Stimulated activated CD8-positive, alpha-beta memory T cell treated with anti-CD3 and anti-CD28 coated beads, Interleukin-4, amount 100 ng/mL, for 1 hour (primary cell): ENCODE measurements at places on chromosomes 4 and X.

DNA sequence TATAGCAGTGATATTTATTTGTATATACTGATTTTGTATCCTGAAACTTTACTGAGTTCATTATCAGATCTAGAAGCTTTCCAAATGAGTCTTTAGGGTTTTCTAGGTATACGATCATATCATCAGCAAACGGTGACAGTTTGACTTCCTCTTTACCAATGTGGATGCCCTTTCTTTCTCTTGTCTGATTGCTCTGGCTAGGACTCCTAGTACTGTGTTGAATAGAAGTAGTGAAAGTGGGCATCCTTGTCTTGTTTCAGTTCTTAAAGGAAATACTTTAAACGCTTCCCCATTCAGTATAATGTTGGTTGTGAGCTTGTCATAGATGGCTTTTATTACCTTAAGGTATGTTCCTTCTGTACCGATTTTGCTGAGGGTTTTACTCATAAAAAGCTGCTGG, 37.5 kb downstream of the CBR4 start:
- no peak for DNase-seq

GRCh38 chrX:8867406-8867805, 66.2 kb upstream of the FAM9A start:
- DNase-seq: no peak

- no peak for DNase-seq
Observed at GRCh38 chr4:67566335-67566734, 7.8 kb downstream of the STAP1 start.

- no peak for DNase-seq
Observed at GRCh38 chrX:52359614-52360232, 9.1 kb upstream of the XAGE2 start.

DNA sequence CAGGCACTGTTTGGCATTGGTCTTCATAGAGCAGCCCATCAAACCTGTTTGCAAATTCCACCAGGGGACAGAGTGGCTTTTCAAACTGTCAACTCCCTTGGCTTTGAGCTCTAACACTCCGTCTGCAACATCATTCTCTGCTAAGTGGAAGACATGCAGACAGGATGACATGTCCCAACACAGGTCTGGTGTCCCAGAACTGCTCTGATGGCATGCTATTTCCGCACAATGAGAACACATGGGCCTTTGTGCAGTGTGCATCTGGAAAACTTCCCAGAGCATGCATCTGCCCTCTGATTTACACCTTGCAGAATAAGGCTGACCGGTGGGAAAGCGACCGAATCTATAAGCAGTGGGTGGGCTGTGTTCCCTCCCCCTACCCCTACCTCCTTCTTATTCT, 212.8 kb upstream of the GYPA start:
- DNase-seq: no peak

DNA sequence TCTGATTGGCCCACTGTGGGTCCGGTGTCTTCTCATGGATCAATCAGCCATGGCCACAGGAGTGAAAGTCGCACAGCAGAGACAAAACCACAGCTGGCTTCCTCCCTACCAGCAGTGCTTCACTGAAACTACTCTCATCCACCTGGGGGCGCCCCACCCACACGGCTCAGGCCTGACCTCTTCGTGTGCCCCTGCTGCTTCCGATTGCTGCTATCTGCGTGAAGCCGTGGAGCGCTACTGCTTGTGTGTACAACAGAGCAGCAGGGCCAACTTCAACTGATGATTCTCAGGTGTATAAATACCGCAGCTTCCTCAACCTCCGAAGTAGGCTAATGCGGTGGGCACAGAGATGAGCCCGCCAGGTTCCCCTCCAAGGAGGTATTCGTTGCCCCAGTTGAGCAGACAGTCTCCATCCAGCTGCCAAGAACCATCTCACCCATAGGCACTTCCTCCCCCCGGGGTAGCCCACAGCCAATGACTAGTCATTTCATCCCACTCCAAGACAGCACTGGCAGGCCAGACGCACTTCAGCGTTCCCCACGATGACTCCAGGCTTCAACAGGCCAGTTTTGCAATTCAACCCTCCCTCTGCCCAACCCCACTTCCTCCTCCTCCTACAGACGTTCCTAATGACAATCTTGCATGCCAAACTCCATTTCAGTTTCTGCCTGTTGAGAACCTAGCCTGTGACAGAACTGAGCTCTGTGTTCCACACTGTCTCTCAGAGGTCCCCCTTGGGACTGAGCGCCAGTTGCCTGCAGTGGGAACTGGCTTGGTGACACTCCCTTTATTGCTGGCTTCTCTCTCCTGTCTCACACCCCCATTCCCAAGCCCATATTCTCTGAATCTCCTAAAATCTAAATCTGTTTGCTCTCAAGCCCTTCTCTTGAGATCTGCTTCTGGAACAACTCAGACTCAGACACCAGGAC, 41.3 kb upstream of the ATP6AP2 start:
- DNase-seq: peak; percentile 10

DNA sequence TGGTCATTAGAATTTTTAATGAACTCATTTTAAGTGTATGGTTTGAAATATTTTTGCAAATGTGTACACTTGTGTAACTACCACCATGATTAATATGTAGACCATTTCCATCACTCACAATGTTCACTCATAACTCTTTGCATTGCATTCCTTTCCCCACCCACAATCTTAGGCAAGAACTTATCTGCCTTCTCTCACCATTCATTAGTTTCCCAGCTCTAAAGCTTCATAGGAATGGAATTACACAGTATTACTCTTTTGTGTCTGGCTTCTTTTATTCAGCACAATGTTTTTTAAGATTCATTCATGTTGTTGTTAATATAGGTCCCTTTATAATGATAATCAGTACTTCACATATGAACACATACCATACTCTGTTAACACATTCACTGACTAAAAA, 106.1 kb downstream of the ARAP2 start:
- DNase-seq: no peak

DNA sequence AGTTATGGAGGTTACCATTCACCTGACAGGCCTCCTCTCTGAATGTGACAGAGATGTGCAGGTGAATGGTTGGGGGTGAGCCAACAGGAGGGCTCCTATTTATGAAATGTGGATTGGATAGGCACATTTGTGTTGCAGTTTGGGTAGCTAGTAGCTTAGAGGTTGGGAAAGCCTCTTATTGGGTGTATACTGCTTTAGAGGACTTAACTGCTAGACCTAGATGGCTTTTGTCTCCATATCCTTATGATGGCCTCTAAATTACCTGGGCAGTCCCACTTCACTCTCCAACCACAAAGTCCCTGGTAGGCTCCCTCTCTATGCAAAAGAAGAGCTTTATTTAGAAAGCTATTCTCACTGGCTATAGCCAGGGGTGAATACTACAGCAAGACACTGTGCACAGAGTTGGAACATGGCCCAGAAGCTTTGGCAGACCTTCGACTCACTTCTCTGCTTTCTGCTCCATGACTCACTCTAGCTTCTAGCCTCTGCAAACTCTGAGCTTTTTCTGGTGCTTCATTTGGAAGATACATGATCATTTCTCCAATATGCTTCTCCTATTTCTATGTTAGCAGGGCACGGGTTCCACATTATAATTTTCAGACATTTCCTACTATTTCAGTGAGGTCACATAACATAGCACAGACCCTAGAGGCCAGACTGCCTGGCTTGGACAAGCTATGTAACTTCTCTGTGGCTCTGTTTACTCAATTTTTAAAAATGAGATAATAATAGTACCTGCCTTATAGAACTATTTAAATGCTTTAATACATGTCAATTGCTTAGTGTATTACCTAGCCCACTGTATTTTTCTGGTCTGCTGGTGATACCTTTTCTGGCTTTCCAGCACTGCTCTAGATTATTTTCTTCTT, 6.0 kb upstream of the VGLL1 start:
- DNase-seq: no peak

GRCh38 chr4:1204286-1204827, 32.0 kb upstream of the SPON2 start:
- DNase-seq: no peak

DNA sequence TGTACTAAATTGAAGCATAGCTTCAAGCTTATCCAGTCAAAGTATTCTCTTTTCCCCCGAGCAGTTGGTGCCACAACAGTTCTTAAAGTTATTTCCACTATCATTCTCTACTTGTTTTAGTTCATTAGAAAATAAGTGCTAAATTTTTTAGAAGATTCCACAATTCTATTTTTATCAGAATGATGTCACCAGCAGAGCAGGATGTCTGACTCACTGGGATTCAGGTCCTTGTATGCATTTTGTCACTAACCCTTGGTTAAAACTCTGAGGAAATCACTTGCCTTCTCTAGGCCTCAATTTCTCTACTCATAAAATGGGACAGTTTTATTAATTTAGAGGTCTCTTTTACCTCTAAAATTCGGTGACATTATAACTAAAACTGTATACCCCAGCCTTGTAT, 3.4 kb downstream of the DDX53 start:
- DNase-seq: no peak

GRCh38 chrX:9604111-9604907, 139.5 kb downstream of the TBL1X start:
- DNase-seq: no peak
